ENCODE measurements at places on chromosomes 7 and 10.

DNA sequence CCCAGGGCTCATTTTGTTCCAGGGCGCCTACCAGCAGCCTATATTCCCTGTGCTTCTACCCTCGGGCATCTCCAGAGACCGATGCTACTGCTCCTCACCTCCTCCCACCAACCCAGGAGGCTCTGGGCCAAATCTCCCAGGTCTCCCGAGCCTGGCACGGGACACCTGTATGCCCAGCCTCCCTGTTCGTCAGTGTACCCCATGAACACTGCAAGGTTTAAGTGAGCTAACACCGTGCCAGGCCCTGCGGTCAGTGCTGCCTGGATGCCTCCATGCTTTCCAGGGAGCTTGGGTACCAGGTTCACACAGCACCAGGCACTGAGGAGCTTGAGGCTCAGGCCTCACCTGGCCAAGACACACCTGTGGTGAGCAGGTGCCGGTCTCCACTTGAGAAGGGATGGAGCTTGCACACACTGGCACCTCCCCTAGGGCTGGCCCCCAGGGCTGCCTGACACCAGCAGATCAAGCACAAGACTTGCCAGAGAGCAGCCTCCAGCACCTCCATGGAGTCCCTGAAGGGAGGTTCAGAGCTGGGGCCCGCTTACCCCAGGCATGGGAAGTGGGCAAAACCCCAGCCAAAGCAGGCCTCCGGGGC lies 80.3 kb downstream of the FAM53B start:
- DNase-seq: no peak

DNA sequence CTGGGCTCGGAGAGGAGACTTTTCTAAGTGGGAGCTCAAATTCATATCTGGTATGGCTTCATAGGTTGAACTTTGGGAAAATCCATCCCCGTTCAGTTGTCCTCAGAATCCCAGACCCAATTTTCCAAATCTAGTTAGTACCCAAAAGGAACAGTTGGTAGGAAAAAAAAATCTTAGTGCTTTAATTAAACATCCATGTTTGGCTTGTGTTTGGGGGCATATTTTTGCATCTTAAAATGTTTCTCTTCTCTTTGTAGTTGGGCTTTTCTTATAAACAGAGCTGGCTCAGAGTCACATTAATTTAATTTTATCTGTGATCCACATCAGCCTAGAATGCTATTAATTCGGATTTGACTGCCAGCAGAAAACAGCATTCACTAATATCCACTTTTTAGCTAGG lies 165.9 kb downstream of the BUB3 start:
- DNase-seq: no peak

GRCh38 chr7:76357475-76358010 lies 1.2 kb downstream of the YWHAG start:
- no peak for DNase-seq

DNA sequence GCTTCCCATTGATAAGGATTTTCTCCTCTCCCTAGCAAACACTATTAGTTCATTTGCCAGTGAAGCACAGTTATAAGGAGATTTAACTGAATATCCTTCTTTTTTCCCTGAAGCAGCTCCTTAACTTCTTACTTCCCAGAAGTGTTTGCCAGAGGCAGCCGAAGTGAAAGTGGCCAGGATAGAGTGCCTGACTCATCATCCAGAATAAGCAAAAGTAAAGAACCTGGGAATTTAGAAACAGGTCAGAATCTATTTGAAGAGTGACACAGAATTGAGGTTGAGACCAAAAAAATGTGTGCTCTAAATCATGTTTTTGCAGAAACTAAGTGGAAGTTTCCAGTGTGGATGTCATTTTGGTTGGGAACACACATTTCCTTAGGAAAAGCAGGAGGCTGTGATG lies 249.6 kb upstream of the VWC2 start:
- DNase-seq: no peak

GRCh38 chr7:141640239-141640840 lies 61.6 kb downstream of the DENND11 start:
- no peak for DNase-seq

DNA sequence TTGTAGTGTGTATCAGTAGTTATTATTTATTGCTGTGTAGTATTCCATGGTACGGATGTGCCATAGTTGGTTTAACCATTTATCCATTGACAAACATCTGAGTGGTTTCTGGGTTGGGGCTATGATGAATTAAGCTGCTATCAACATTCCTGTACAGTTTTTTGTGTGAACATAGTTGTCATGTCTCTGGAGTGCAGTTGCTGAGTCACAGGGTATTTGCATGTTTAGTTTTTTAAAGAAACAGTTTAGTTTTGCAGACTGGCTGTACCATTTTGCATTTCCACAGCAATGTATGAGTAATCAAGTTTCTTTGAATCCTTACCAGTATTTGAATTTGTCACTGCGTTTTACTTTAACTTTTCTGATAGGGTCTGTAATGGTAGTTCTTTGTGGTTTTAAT lies 516.7 kb upstream of the CELF2 start:
- no peak for DNase-seq

- no peak for DNase-seq
Measured at GRCh38 chr7:8411103-8411502, 22.3 kb upstream of the NXPH1 start.
